ENCODE measurements at places on chromosomes 4 and X. TPM values are rescaled to one million over a fixed set of nuclear protein-coding genes. Genes with fewer than 3 reads are reported as not detected.

Gene ADGRG4
- not detected for total RNA-seq

Gene H2BW2
- total RNA-seq, result not detected

Gene MGARP
- not detected for total RNA-seq

Gene ANAPC4
- total RNA-seq, result 49.0 TPM

Gene NCAPG
- 0.90 TPM for total RNA-seq

Gene FATE1
- total RNA-seq, result not detected

Gene CT83
- not detected for total RNA-seq

Gene TMPRSS11A
- total RNA-seq, result not detected

Gene ARHGAP6
- 16.0 TPM for total RNA-seq

Measured in tibial nerve (tissue), 4 donors.